ENCODE measurements at places on chromosomes 1 and 21.

GRCh38 chr1:19138958-19139581 is 71.0 kb downstream of the UBR4 start:
- DNase-seq: no peak

DNA sequence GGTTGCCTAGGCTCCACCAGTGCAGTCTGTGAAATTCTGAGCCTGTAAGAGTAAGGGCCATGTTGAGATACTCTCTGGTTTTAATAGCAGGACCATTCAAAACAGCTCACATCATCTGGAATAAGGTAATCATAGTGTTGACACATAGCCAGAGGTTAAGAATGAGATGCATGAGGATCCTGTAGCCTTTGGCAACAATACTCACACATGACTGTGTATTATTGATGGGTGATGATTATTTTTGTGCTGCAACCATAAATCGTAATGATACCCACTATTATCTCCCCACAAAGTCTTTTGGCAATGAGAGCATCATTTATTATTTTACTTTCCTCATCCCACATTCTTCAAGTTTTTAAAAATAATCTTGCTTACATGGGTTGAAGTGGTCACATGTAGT is 35.5 kb downstream of the KCNK2 start:
- no peak for DNase-seq

DNA sequence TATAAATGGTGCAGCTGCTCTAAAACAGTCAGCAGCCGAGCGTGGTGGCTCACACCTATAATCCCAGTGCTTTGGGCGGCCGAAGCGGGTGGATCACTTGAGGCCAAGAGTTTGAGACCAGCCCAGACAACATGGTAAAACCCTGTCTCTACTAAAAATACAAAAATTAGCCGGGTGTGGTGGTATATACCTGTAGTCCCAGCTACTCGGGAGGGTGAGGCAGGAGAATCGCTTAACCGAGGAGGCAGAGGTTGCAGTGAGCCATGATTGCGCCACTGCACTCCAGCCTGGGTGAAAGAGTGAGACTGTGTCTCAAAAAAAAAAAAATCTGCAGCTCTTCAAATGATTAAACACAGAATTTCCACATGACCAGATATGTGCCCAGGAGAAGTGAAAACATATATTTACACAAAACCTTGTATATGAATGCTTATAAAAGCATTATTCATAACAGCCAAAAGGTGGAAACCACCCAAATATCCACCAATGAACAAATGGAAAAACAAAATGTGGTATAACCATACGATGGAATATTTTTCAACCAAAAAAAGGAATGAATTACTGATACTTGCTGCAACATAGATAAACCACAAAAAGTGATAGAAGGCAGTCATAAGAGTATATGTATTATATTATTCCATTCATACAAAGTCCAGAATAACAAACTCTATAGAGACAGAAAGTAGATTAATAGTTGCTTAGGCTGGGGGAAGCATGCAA is 14.1 kb downstream of the EPS15 start:
- no peak for DNase-seq

GRCh38 chr1:25945761-25946160 is 39.5 kb upstream of the STMN1 start:
- DNase-seq: no peak

DNA sequence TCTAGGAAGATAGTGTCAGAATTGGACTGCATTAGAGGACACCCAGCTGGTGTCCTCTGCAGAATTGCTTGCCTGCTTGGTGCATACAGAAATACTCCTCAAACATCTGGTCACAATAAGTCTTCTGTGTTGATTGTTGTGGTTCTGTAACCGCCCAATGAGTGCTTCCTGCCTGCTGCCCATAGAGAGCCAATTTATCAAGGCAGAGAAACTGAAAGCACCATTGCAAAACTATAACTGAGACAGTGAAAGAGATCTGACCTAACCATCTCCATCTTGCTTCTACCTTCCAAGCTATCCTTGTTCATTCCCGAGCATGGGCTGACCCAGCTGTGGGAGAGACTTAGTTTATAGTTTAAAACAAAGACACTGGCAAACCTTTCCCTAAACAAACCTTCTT is 462.4 kb upstream of the RGS18 start:
- no peak for DNase-seq

DNA sequence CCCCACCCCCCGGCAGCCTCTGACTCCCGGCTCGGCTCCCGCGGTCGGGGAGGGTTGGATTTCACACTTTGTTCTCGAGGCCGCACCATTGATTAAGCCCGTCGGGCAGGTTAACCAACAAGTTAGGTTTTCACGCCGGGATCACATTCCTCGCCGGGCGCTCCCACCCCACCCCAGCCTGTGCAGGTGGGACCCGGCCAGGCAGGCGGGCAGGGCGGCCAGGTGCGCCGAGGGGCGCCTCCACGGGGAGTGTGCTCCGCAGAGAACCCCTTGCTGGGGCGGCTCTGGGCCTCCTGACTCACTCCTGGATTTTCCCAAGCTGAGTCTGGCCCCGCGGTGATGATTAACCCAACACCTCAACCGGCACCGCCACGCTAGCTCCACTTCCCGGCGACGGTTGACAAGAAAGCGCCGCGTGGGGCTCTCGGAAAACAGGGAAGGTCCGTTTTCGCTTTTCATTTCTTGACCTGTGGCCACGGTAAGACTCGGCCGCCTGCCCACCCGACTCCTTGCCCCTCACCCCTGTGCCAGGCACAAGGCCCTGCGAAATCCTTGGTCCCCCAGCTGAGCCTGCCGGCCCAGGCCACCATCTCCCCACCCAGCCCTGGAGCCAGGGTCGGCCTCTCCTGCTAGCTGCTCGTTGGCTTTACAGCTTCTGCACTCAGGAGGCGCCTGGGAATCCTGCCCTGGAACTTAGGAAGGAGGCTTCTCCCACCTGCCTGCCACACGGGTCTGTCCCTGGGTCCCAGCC is 8.8 kb upstream of the TTLL10 start:
- no peak for DNase-seq

- no peak for DNase-seq
These were observed 2.9 kb downstream of the JAK1 start for GRCh38 chr1:64963466-64963865.

- DNase-seq: no peak
These were observed 657.0 kb downstream of the AMY1C start for GRCh38 chr1:104406728-104407127.

- peak; percentile 2 for DNase-seq
These were observed 561.6 kb downstream of the PLA2G4A start for GRCh38 chr1:187390215-187390818.

- DNase-seq: no peak
These were observed 41.6 kb upstream of the SLC45A1 start for GRCh38 chr1:8276173-8276914.

GRCh38 chr1:13751985-13752384 is 52.0 kb downstream of the PRDM2 start:
- no peak for DNase-seq

DNA sequence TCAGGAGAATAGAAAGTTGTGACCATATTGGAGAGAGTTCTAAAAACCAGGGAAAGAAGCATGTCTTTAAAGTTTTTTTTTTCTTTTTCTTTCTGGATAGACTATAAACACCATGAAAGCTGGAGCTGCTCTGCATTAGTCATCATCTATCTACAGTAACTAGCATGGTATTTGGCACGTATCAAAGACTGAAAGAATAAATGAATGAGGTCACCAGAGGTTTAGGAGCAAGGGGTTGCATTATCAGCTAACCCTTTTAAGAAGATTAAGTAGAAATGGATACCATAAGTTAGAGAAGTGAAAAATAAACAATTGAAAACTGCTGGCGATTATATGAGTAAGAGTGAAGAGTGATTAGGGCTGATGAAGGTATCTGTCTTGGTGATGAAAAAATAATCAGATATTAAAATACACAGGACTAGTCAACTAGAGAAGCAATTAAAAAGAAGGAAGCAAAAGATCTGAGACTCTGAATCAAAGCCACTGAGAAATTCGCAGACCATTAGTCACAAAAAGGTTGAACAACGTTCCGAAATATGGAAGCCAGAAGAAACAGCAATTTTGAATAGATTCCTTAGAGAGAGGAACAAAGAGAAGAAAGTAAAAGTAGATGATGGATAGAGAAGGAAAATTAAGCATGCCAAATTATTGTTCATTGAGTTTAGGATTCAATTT is 536.4 kb downstream of the DPYD start:
- no peak for DNase-seq

DNA sequence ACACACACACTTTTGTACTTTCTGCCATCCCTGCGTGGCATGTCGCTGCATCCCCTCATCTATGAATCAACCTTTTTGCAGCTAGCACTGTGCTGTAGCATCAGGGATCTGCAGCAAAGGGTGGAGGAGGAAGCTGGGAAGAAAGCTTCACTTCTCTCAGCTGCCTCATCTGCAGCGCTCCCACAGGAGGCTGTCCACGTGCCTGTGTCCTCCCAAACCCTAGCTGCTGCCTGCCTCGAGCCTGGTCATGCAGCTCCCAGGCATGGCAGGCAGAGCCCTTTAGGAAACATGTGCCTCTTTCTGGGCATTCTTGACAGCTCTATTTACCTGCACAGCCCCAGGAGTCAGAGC is 262.1 kb upstream of the SGIP1 start:
- DNase-seq: no peak

- no peak for DNase-seq
These were observed 11.8 kb upstream of the F3 start for GRCh38 chr1:94553323-94553730.

- DNase-seq: no peak
These were observed 10.0 kb upstream of the EFHD2 start for GRCh38 chr1:15399710-15400109.

GRCh38 chr1:65214340-65215027 is 66.5 kb downstream of the AK4 start:
- no peak for DNase-seq

DNA sequence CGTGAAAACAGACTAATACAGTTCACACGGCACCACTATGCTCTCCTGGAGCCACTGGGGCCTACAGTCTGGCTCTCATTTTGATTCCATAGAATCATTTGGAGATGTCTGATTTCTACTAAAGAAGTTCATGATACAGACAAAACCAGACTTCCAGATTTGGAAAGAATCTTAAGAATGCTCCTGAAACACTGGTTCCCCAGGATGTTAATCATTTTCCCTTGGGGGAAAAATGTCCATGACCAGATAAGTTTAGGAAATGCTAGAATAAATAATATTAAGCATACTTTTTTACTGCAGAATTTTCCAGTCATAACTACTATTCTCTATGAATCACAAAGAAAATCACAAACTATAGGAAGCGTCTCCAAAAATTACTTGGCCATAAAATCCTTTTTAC is 63.0 kb upstream of the RGS7 start:
- DNase-seq: no peak

- DNase-seq: no peak
These were observed 9.2 kb downstream of the RNF2 start for GRCh38 chr1:185054365-185055060.

GRCh38 chr1:173509797-173510196 is 32.7 kb downstream of the PRDX6 start:
- DNase-seq: no peak

- no peak for DNase-seq
These were observed 99.5 kb upstream of the CSF3R start for GRCh38 chr1:36582066-36582755.

DNA sequence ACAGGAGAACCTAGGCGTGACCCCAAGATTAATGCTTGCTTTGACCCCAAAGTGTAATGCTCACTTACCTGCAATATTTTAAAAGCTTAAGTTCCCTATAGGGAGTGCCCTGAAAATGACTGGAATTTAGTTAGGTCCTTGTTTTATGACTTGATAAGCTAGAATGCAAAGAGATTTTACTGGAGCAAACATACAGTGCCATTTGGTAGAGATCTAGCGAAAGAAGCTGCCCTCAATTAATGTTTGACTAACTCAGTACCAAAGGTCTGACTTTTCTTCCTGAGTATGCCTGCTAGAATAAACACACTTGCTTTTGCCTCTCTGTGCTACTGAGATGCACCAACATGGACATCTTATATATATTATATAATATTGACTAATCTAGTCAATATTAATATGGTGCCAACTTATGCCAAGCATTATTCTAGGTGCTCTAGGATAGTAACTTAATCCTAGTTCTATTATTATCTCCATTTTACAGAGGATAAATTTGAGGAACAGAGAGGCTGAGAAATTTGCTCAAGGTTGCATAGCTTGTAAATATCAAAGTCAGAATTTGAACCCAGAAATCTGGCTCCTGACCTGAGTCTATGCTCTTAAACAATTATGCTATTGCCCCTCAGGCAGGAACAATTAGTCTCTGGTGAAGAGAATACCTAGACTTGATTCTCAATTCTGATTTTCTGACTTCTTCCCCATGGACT is 18.2 kb downstream of the S100A10 start:
- no peak for DNase-seq

DNA sequence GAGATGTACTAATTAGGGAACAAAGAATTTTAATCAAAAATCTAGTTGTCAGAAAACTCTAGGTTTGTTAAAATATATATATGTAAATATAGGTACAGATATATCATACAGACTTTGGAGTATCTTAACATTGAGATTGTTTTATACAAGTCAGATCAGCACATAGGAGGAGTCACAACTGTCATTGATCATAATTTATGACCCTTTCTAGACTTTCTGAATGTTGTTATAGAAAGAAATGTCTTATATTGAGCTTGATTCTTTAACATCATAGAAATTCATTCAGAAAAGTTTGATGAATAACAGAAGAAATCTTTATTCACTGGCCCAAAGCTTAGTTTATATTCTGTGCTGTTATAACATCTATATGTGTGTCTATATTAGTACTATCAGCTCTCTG is 185.8 kb downstream of the SDCCAG8 start:
- DNase-seq: no peak

- no peak for DNase-seq
These were observed 111.2 kb downstream of the SPAG17 start for GRCh38 chr1:118073648-118074435.

DNA sequence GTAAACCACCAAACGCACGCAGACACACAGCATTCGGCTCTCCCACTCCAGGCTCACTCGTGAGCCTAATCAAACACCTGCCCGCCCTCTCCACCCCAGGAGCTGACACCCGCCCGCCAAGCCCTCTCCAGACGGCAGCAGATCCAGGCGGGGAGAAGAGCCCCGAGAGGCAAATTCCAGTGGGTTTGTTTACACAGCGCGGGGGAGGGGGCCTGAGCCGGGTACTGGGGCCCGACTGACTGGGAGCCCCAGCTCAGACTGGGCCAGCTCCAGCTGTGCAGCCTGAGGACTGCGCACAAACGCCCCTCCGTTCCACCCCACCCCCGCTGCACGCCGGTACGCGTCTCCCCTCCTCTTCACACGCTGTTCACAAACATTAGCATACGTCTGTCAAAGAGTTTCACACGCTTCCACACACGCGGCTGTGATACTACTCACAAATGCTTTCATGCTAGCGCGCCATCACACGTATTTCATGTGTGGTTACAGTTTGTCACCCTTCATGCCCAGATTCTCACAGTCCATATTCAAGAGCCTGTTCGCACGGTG is 1.0 kb upstream of the EFNA1 start:
- no peak for DNase-seq

DNA sequence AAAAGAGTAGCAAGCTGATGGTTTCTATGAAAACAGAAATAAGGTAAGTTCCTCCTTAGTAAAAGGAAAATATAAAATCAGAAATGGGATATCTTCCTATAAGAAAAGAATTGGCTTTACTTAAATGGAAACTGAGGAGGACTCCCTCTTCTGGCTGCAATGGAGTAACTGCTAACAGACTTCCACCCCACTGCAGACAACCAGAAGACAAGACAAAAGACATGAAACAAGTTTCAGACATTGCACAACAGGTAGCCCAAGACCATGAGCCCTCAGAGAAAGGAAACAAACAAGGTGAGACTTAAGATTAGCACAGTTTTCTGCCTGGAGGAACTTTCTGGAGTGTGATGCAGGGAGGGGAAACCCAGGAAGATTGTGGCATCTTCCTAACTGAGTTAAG is 17.0 kb upstream of the OLFML2B start:
- DNase-seq: no peak

- no peak for DNase-seq
These were observed 24.0 kb upstream of the SLAMF9 start for GRCh38 chr1:159978107-159978398.
